BJ (cell line): ENCODE measurements at places on chromosomes 7 and 10.

- DNase-seq = no peak
Measured at GRCh38 chr7:146331369-146331768, 214.8 kb downstream of the CNTNAP2 start.

- DNase-seq = no peak
Measured at GRCh38 chr7:27109466-27110185, 7.1 kb upstream of the HOXA2 start.

DNA sequence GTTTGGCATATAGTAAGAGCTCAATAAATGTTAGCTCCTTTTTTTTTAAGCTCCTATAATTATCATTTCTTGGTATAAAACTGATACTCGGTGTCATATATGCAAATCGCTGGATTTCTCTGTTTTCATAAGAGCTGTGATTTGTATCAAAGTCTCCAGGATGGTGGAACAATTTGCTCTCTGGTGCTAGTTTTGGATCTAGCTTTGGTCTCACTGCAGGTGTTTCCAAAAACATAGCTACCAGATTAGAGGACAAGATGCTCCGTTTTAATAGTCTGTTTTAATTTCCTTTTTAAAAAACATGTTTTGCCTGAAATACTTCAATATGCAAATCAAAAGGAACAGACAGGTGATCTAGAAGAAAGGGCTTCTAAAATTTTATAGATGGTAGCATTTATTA is 25.3 kb downstream of the ADAM22 start:
- DNase-seq = no peak

GRCh38 chr7:11760372-11760771 is 71.6 kb downstream of the THSD7A start:
- DNase-seq = no peak

DNA sequence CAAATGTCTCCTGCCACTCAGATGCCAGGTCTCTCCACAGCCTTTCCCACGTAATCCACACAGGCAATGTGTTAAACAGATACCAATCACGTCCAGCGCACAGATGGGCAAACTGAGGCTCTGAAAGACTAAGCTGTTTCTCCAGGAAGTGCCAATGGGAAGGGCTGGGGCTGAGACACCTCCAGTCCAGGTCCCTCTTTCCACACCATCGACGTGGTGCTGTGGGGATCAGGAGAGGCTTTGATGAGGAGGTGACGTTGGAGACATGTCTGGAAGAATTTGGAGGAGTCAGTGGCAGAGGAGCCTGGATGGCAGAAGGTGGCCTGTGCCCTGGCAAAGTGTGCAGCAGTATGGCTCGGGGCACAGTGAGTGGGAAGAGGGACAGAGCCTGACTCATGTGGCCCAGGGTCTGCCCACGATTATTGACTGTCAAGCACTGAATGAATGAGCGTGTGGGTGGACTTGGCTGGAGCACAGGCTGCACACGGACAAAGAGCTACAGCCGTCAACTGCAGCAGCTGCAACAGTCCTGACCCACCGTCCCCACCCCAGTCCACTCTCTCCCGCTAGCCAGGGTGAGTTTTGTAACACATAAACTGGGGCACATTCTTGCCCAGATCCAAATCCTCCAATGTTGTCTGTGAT is 40.8 kb upstream of the HSPA12A start:
- DNase-seq = no peak
